T-helper 22 cell (primary cell): ENCODE measurements at places on chromosomes 7 and 10.

- DNase-seq = no peak
Observed at GRCh38 chr10:70605161-70605560, 2.6 kb upstream of the PRF1 start.

- no peak for DNase-seq
Observed at GRCh38 chr7:126659124-126659523, 593.6 kb downstream of the GRM8 start.

- no peak for DNase-seq
Observed at GRCh38 chr7:22676385-22676784, 50.6 kb upstream of the IL6 start.

- DNase-seq = no peak
Observed at GRCh38 chr7:4738711-4739527, 36.5 kb upstream of the AP5Z1 start.

DNA sequence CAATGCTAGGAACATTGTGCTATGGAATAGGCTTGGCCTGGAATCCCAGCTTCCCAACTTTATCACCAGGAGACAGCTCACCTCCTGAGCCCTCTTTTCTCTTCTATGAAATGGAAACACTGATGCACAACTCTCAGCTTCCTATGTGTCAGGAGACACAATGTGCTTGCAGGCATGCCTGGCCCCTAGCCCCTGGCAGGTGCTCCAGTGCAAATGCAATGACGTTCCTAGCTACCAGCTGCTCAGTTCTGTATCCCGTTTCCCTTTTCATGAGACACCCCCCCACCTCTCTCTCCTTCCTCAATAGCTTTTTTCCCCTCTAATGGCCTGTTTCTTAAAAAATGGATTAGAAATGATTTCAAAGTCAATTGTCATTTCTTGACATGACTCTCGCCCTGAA is 30.7 kb downstream of the HABP2 start:
- DNase-seq = no peak

GRCh38 chr7:23105086-23105643 is 420 bp upstream of the KLHL7 start:
- DNase-seq = no peak

DNA sequence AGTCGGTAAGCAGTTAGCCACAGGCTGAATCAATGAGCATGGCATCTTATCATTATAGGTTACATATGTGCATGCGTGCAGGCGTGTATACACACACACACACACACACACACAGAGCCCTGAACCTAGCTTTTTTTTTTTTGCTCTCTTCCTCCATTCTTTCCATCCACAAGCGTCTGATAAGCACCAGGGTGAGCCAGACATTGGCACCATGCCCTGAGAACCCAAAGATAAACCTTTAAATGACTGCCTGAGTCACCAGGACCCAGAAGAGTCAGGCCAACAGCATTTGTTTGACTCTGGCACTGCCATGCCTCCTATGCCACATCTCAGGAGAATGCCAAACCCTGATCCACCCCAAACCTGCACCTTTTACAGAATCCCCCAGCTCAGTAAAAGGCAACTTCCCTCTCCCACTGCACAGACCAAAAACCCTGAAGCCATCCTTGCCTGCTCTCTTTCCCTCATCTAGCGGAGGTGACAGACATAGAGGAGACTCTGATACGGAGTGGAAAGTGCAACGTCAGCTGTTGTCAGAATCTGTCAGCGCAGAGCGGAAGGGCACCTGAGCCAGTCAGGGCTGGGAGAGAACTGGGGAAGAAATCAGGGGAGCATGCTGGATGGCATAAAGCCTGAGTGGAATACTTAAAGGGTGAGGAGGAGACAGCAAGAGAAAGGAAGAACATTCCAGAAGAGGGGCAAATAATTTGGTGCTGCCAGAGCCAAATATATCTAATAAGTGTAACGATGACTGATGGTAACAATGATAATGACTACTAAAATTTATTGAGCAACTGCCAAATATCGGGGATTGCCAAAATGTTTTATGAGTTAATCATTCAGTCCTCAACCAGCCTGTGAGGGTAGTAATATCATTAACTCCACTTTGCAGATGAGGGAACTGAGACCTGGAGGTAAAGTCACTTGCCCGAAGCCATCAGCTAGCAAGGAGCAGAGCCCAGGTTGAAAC is 3.2 kb downstream of the PARP12 start:
- DNase-seq = peak; percentile 21

DNA sequence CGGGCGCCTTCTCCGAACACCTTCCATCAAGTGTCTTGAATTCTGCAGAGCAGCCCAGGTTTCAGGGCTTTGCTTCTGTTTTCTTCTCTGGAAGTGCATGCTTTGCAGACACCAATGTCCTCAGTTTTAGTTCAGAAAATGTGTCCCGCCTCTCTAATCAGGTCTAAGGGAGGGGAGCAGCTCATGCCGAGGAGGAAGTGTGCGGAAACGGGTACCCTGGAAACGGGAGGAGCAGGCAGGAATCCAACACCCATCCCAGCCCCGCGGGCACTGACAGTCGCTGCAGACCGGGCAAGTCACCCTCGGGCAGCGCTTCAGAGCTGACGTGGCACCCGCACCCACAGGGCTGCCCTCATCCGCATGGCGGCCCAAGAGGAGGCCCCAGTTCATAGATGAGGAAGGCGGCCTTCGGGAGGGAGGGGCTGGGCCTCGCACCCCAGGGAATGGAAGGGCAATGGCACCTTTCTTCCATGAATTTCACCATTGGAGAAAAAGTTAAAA is 338.7 kb downstream of the DNAJB6 start:
- DNase-seq = no peak

- DNase-seq = no peak
Observed at GRCh38 chr10:123782549-123782948, 109.1 kb downstream of the CPXM2 start.

GRCh38 chr10:61047788-61048560 is 104.0 kb upstream of the RHOBTB1 start:
- DNase-seq = no peak

GRCh38 chr10:57218382-57218781 is 857.3 kb upstream of the ZWINT start:
- DNase-seq = no peak
